NCI-H187 (cell line): ENCODE measurements at places on chromosomes 12 and 14.

GRCh38 chr14:99891900-99892299 is 98.7 kb downstream of the EML1 start:
- no peak for DNase-seq

DNA sequence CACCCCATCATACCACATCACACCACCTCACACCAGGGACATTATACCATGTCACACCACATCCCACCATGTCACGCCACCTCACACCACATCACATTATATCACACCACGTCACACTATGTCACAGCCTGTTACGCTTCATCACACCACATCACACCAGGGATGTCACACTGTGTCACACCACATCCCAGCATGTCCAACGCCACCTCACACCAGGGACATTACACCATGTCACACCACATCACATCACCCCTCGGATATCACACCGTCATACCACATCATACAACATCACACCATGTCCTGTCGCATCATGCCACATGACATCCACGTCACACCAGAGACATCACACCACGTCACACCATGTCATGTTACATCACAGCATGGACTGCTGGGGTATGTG is 235.5 kb downstream of the TMEM121 start:
- DNase-seq: no peak

DNA sequence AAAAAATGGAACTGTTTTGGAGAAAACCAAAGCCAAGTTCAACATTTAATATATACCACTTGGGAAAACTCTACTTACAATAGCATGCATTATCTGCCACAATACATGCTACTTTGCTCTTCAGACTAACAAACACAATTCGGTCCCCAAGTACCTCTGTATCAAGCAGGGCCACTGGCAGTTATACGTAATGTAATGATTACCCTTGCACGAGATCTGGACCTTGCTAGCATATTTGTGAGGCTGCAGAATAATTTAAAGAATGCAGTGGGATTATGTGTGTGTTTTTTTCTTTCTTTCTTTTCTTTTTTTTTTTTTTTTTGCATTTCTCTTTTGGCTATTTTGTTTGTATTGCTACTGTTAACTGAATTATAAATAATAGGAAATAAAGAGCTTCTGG is 22.8 kb upstream of the PYGL start:
- no peak for DNase-seq

DNA sequence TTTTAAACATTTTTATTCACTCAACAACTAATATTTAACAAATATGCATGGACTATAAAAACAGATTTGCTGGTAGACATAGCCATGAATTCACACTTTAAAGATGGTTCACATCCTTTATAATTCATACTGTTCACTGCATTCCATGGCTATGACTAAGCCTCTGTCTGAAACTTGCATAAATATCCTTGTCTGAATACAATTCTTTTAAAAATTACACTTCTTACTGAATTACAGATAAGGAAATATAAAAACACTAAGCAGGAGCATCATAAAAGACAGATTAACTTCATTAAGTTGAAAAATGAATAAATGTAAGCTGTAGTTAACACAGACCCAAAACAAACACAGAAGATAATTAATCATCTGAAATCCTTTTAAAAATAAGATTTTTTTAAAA is 53.8 kb downstream of the GXYLT1 start:
- DNase-seq: no peak

GRCh38 chr12:28459481-28459880 is 269.2 kb downstream of the CCDC91 start:
- no peak for DNase-seq
